ENCODE measurements at places on chromosomes 5 and 9.
A peak's percentile ranks its signal among the peaks of the same experiment; 100 is the strongest.

DNA sequence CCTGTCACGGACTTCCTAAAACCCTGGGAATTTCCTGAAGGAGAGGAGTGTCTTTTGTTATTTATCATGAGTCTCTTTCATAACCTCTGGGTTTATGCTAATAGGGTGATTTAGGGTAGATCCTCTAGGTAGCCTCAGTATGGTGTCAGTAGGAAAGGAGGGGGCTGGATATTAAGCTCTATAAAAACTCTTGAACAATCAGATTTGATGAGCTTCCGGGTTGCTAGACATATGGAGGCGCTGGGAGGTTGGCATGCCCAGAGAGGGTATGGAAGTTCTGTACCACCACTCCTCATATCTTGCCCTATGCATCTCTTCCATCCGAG lies 15.6 kb upstream of the PTBP3 start:
- DNase-seq = no peak

- DNase-seq = no peak
Observed at GRCh38 chr9:93955111-93955980, at the start of gene BARX1. TSS of gene BARX1 (minus strand) at chr9:93955355. CDS start at chr9:93955146, 209 bp downstream.

DNA sequence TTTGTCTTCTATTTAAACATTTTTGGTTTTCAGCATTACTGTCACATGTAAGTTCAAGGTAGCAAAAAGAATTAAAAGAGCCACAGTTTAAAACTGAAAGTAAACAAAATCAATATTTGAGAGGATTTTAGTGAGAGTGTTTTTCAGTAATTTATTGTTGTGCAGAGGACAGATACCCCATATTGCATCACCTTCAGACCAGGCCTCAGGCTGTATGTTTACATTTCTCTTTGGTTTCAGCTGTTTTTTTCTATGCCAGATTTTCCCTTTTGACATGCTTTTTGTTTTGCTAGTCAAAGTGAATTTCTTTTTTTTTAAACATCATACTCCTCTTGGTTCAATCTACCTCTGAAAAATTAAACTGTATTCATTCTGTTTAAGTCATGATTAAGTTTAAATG lies 47.2 kb downstream of the MAST4 start:
- no peak for DNase-seq

- DNase-seq = no peak
Observed at GRCh38 chr9:14183001-14183400, 130.9 kb downstream of the NFIB start.

- no peak for DNase-seq
Observed at GRCh38 chr5:127563136-127563535, 45.7 kb downstream of the PRRC1 start.

DNA sequence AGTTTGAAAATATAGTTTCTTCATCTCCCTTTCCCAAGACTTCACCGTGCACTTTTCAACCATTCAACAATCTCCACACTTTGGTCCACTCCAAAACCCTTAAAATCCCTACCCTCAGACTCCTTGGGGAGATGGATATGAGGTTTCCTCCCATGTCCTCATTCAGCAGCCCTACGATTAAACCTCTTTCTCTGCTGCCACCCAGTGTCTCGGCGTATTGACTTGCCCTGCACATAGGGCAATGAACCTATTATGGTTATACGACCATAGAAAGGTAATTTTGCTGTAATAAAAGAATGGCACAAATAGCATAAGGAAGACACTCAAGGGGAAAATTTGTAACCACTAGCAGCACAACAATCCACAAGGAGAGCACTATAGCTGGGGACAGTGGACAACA lies 803.5 kb downstream of the TLE1 start:
- DNase-seq = no peak

DNA sequence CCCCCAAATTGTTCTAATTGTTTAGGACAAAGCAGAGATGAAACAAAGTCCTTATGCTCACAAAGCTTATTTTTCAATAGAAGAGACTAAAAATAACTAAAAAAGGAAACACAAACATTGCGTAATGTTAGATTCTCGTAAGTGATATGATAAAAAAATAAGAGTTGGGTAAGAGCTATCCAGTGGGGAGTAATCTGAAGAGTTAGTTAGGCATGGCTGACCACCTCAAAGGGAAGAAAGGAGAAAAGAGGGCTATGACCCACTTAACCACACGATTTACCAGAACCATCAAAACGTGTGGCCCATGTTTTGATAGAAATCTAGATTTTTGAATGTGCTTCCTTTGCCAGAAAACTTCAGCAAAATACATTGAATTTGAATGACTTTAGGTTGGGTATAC lies 1296.8 kb upstream of the NUDT12 start:
- DNase-seq = no peak

GRCh38 chr5:178695556-178695955 lies 34.9 kb downstream of the ZNF354A start:
- DNase-seq = no peak

GRCh38 chr9:137458194-137459151 lies 661 bp downstream of the NSMF start:
- DNase-seq = peak; percentile 44

DNA sequence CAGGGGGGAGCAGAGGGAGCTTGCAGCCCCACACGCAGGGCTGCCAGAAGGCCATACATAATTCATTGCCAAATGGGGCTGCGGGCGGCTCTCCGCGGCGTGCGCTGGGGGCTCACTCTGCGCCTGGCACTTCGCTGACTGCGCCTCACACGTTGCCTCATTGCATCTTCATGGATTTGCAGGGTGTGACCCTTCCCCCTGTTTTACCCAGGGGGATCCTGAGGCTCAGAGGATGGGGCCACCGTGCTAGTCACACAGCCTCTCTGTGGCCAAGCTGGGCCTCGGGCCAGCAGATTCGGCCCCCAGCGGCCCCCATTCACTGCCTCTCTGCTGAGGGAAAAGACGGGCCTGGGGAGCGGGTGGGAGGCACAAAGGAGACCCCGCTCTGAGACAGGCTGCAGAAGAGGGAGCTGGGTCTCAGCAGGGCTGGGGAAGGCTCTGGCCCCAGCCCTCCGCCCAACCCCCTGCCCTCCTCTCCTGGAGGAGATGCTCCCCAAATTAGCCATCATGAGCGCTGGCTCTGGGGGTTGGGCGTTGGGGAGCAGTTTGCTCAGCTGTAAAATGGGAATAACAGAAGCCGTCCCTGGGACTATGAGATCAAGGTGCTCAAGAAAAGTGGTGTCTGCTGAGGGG lies 115.5 kb downstream of the C9orf50 start:
- no peak for DNase-seq

DNA sequence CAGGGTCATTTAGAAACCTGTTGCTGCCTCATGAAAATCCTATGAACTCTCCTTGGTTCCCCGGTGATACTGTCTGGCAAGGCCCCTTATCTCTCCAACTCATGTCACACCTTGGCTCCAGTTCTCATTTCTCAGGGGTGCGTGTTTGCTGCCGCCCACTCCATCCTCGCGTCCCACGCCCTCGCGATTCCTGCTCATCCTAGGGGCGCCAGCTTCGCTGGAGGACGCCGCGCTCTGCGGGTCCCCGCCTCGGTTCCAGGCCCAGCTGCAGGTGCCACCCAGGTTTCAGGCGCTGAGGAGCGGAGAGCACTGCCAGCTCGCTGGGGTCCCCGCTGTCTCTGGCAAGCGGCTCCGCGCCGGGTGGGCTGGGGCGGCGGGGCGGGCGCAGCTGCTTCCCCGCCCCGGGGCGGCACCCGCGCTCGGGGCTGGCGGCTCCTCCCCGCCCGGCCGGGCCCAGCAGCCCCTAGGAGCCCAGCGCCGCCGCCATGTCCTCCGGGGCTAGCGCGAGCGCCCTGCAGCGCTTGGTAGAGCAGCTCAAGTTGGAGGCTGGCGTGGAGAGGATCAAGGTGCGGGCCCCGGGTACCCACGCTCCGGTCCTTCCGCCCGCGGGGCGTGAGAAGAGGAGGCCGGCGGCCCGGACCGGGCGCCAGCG lies at the start of gene GNG10:
Gene GNG10, plus strand, starts transcription at position 456 of the 652 bp plus-strand sequence. Its CDS starts 30 bp downstream, at position 486.
- peak; percentile 77 for DNase-seq

DNA sequence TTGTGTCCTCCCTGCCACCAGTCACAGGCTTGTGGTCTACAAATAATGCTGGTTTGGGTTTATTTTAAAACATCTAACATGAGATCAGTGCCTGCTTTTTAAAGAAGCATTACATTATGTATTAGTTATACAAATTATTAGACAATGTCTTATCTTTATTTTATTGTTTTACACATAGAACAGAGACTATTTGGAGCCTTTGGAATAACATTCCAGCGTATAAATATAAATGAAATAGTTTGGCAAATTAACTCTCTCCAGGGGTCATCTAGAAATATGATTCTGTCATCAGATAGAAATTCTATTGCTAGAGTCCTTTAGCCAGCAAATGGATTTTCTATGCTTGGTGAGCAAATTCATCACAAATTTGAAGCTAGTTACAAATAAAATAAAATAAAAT lies 22.4 kb downstream of the MAP1B start:
- DNase-seq = no peak

DNA sequence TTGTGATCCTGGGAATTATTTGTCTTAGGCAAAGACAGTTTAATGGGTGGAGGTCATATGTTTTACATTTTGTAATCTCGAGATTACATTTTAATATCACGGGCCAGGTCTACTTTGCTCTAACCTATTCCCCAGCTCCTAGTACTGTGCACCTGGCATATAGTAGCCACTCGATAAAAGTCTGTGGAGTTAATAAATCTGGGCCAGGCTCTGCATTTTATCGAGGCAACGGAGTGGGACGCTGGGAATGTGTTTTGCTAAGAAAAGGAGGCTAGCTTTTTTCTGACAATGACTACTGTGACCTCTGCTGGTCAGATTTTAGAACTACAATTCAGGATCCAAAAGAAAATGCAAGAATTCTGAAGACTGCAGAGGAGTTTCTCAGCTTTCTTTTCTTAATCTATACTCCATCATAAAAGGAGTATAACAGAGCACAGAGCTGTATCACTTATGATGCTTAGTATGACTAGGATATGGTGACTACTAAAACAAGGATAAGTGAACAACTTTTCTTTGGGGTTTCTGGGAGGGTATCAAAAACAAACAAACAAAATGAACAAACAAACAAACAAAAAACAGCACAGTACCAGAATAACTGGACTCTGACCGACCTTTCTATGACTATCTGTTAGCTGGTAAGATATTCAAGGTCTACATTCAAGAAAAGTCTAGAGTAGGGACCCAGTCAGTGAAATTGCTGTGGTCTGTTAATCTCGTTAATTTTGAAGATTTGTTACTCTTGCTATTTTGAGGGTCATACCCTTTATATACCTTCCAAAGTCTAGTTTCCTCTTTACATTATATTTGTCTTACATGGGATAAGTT lies 46.1 kb upstream of the CER1 start:
- peak; percentile 4 for DNase-seq

- DNase-seq = no peak
Observed at GRCh38 chr9:114680259-114681001, 1.6 kb downstream of the TEX48 start.

DNA sequence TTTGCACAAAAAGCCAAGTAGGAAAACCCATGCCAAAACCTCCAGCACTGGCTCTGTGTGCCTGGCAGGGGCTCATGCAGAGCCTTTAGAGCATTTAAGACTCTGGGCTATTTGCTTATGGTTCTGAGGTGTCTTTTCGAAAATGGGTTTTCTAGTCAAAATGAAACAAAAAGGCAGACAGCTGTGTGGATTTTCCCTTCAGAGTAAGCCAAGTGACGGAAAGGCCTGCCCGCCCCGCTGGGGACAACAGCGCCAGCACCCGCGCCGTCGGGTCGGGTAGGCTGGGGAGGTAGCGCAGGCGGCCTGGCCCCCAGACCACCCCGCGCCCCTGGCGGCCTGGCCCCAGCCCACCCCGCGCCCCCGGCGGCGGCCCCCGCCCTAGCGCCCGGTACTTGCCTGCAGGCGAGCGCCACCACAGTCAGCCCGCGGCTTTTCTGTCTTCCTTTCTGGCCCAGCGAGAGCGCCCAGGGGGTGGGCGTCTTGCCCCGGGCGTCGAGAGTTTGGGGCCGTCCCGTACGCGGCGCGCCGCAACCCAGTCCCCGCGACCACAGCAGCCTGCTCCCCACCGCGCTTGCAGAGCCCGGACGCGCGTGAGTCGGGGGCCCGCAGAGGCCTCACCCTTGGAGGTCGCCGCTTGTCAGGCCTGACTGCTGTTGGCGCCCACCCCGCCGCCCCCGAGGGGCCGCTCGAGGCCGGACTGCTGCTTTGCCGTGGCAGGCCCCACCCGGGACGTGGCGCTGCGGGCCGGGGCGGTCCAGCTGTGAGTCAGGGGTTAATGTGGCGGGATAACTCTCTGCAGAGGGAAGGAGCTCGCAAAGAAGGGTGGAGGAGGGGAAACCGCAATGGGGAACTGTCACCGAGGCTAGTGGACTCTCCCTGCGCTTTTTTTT lies at the start of gene TICAM2:
Gene TICAM2, minus strand, starts transcription at position 779 of the 890 bp plus-strand sequence. CDS start 21,223 bp downstream, outside the sequence.
- peak; percentile 59 for DNase-seq

DNA sequence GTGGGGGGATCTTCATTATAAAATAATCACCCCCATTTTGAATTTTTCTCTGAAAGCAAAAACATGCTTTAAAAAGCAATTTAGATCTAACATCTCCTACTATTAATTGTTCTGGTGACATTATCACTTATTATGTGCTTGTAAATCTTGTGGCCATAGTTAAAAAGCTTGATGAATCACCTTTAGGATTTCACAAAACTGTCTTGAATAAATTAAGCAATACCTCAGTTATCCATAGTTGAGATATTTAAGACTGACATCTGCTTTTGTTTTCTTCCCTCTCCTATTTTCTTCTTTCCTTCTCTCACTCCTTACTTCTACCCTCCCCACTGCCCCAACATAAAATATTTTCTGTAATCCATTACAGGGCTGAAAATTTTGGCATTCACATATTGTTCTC lies 84.8 kb downstream of the SLC1A3 start:
- DNase-seq = no peak

DNA sequence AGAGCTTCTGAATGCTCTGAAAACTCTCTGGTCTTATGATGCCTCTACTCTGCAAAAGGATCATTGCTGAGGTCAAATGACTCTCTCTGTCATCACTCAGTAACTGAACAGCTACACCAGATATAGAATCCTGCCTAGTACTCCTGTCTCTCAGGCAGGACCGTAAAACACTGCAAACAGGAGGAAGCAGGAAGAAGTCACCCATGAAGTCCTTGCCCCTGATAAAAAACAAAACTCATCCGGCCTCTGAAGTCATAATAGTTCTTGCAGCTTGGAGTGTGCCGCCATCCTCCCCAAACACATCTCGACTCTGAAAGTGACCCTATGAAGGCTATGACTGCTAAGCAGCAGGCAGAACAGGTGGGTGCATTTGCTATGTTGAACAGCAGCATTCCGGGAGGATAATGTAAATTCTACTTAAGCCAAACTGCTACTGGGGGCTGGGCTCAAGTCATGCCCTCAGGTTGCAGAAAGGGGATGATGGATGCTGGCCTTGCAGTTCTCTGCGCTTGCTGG lies 81.9 kb upstream of the FAM169A start:
- DNase-seq = no peak

DNA sequence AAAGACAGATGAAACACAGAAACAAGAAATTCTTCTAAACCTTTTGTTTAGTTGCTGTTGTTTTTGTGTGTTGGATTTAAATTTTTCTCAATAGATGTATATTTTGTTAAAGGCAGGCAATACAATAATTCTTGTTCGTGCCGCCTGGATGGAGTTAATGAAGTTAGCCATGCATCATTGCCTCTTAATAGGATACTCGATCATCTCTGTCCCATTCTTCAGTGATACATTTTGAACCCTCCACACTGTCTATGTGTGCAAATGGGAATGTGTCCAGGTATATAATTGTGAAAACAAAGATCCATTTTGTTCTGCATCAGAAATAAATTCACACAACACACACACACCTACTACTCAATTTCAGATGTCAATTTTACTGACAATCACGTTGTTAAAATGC lies 186.6 kb upstream of the ADAMTS16 start:
- no peak for DNase-seq
